Mucosa of descending colon (tissue), 3 donors: ENCODE measurements at places on chromosomes 12 and 14. TPM values are rescaled to one million over a fixed set of nuclear protein-coding genes. Genes with fewer than 3 reads are reported as not detected.

DNA sequence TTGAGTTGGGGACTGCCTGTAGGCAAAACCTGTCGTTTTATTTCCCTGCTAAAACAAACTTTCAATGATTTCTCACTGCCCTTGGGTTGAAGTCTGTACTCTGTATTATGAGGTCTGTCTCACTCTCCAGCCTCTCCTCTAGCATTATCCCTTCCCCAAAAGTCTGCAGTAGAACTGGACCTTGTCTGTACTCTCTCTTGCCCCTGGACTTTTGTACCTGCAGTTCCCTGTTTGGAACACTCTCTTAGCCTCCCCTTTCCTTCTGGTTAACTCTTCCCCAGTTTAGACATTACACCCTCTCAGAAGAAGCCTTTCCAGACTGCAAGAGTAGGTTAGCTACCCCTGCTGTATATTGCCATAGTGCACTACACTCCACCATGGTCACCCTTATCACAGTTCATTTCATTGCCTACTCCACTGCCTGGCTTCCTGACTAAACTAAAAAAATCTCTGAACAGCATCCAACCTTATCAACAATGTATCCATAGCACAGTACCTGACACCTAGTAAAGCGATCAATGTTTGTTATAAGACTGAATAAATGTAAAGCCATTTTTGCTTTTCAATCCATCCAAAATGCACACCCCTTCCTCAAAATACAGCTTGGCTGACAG lies 3.6 kb upstream of the AJUBA start:
- DNase-seq = no peak

DNA sequence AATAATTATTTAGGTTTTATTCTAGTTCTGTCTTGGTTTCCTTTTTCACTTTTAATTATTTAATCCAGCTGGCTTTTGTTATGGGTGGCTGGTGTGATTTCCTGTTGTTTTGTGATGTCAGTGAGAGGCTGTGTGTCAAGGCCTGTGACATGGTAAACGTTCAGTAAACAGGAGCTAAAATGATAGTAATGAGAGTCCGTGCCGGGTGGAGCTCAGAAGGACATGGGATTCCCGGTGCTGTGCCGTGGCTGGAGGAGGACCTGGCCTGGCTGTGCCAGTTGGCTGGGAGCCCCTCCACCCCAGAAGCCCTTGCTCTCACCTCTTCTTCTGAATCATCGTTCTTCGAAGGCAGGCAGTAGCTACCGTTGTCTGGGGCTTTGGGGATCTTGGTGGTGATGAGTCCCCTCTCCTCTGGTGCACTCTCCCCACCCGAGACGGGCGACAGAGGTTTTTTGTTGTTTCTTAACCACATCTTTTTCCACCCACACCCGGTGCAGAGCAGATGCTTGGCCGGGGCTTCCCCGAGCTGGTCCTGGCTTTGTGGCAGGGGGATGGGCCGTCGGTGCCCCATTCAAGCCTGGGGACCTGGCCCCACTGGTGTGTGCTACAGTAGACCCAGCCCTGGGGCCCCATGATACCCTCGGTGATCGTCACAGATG lies 29.1 kb downstream of the SH2B3 start:
- peak; percentile 81 for DNase-seq

DNA sequence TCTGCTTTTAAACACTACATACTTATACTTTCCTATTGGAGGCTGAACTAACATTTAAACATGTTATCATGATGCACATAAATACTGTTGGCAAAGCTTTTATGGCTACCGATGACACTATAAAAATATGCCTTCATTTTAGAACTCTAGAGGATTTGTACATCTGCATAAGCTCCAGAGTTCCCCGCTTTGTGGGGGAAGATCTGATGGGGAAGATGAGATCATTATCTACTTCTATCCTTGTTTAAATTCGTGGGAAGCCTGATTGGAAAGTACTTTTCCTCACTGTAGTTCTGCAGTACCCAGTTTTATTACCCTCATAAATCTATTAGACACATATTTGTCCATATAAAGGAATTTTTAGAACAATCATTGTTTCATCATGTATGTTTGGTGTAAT lies 299.6 kb upstream of the ATP2B1 start:
- DNase-seq = no peak

SPIC gene
- not detected for total RNA-seq

PPP4R4 gene
- not detected for total RNA-seq

GRCh38 chr14:59283361-59283760 lies 94.9 kb downstream of the DAAM1 start:
- DNase-seq = no peak

- no peak for DNase-seq
Observed at GRCh38 chr14:36582874-36583241, 444 bp upstream of the NKX2-8 start.

SERPINA4 gene
- not detected for total RNA-seq

VDR gene
- 175 TPM for total RNA-seq
